Fibroblast of upper back skin (primary cell): ENCODE measurements at places on chromosomes 2 and 18.
A peak's percentile ranks its signal among the peaks of the same experiment; 100 is the strongest.

DNA sequence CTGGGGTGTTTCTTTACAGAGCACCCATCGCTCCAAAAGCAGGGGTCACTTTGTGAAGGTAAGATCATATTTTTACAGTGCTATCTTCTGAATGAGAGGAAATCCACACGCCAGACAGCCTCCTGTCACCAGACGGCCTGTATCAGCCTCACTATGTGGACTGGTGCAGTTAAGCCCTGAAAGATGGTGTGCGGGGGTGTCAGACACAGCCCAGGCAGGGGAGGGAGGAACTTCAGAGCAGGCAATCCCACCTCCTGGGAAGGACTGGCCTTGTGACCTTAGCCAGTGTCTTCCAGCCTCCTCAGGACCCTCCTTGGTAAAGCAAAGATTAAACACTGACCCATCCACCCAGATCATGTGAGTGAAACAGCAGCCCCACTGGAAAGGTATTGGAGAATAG lies 249.4 kb upstream of the CTAGE1 start:
- no peak for DNase-seq

GRCh38 chr2:64273524-64274398 lies 129.5 kb upstream of the PELI1 start:
- DNase-seq = peak; percentile 93

GRCh38 chr2:171723716-171724683 lies 36.7 kb downstream of the DYNC1I2 start:
- DNase-seq = peak; percentile 39

- no peak for DNase-seq
Observed at GRCh38 chr18:59044855-59045254, 94.8 kb upstream of the SEC11C start.

DNA sequence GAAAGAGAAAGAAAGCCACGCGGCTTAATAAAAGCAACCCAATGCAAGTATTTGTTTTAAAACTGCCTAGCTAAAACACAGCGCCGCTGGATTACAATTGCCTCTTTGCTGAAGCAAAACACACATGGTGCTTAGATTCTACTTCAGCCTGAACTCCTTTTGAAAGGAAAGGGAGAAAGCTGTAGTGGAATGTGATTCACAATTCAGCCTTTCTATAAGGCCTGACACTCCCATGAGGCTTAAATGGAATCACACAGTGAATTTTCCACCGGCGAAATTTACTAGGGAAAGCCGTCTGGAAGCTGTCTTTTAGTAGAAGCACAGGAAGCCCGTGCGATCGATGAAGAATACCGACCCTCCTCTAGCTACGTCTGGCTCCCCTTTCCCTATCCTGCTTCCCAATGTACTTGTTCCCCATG lies 348.0 kb downstream of the DLGAP1 start:
- DNase-seq = no peak

- DNase-seq = no peak
Observed at GRCh38 chr2:144217853-144218633, 301.9 kb downstream of the ZEB2 start.

GRCh38 chr18:9751371-9752031 lies 43.4 kb downstream of the RAB31 start:
- peak; percentile 30 for DNase-seq

DNA sequence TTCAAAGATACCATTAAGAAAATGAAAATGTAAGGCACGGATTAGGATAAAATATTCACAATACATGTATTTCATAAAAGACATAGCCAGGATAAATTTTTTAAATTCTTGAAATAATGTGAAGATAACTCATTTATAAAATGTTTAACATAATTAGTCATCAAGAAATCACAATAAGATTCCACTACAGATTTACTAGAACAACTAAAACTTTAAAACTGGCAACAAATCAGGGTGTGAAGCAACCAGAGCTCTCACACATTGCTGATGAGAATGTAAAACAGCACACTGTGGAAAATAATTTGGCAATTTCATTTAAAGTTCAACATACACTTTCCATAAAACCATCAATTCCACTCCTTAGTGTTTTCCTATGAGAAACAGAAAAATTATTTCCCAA lies 89.6 kb upstream of the UBE2E3 start:
- DNase-seq = peak; percentile 30

DNA sequence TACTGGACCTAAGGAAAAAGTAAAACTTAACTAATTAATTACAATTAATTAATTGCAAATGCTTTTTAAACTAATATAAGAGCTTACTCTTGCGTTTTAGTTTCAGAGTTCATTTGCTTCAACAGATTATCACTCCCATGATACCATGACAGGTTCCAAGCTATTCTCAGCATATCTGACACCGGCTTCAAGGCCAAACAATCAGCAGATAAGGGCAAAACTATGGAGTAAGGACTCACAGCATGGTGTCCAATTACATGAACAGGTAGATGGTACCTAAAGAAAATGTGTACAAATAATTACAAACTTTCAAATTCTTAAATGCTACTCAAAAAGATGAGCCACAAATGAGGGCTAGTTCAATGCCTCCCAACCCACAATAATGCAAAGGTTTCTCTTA lies 77.2 kb downstream of the RTTN start:
- DNase-seq = no peak

DNA sequence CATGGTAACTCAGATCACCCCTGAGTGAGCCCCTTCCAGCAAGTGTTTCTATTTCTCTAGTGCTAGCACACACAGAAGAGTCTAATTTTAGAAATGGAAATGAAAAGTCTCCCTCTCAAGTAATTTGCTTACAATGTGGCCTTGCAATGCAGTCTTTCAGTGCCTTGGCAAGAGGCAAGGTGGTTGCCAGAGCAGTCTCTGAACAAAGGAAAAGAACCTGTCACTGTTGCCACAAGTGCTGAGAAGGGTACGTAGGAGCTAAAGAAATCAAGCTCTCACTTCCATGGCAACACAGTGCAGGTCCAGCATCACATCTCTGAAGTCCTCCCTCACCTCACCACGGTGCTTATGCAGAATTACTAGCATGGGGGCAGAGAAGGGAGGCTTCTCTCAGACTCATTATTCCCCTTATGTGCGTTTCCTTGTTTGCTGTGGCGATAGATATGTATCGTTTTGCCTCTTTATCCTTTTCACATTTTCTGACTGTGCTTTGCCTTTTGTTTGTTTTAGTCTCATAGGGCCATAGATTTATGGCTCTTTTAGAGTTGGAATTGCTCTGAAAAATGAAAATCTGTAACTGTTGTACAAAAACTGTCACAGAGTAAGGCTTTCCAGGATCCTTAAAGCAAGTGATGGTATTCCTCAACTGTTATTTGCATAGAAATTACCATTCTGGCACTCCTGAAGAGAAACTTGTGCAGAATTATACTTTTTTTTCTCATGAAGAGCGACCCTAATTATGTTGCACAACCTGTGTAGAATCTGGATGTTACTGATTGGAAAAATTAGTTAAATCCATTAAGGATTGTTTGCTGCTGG lies 164.8 kb downstream of the CCDC85A start:
- DNase-seq = no peak

DNA sequence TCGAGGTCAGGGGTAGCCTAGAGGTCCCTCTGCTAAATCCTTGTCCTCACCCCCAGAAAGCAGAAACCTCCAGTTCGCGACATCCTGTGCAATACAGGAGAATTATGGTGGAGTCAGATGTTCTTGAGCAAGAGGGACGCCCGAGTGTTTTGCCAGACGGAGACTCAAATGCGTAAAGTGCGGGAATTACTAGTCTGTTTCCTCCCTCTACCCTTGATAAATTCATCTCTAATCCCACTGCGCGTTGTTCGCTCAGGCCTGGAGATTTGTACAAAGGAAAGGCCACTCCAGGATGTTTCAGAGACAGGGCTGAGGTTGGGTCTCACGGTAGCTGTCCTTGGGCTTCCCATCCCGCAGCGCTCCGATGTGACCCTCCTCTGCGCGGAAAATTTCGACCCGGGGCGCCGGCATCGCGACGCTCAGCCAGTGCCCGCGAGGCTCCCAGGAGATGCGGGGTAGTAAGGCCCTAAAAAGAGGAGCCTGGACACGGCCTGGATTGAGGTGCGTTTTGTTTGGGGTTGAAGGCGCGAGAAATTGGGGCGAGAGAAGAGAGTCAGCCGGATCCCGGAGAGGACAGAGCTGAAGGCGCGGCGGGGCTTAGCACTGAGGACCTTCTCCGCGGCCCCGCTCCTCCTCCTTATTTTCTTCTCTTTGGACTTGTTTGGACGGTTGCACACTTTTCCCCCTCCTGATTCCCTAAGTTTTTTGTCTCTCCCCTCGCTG lies 2.6 kb upstream of the NEUROD1 start:
- DNase-seq = no peak

DNA sequence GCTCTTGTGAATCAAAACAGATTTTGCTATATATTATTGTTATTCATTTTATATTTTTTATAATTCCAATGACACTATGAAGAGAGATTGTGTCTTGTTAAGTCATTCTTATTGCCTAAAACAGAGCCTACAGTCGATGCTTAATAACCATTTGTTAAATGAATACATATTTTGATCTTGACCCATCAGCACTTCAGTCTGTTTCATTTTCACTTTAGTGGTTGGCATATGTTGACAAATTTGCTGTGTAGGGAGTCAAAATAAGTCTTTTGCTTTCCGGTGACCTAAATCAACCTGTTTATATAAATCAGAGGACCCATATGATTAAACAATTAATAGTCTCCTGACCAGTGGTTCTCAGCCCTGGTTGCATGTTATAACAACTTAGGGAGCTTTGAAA lies 97.1 kb downstream of the TXNL1 start:
- no peak for DNase-seq

GRCh38 chr2:38065502-38066135 lies 10.3 kb downstream of the CYP1B1 start:
- no peak for DNase-seq

DNA sequence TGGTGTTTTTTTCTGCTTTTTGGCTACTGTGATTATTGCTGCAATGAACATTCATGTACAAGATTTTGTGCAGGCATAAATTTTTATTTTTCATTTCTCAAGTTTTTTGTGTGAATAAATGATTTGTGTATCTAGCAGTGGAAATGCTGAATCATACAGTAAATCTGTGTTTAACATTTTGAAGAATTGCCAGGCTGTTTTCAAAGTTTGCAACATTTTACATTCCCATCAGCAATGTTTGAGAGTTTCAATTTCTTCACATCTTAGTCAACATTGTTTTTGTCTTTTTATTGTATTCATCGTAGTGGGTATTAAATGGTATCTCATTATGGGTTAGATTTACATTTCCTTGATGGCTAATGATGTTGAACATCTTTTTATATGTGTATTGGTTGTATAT lies 98.8 kb upstream of the RBMS1 start:
- DNase-seq = no peak

DNA sequence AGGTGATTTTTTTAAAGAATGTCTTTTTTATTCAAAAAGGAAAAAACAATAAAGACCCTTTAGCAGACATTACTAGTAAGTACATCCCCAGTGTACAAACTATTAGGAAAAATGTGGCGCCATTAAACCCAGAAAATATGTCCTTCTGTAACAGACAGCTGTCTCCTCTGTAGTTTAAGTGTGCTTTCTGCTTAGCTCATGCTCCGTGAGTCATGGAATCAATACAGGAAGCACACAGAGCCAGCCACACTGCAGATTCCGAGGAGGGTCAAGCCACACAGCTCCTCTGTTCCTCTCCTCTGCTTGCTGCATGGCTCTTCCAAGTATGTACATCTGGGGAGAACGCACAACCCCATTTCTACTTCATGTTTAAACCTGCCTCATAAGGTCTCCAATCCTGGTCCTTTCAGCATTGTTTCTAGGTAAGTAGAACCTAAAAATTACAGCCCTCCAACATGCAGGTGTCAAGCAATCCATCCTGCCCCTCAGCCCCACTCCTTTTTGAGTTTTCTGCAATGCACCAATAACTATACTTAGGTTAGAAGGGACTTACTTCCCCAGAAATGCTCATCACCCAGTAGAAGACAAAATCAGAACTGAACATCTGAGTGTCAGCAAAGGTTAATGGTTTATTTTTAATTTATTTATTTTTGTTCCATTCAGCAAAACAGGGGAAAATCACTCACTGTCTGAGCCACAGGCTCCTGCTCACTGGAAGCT lies 37.5 kb downstream of the ACVR1 start:
- peak; percentile 85 for DNase-seq

GRCh38 chr2:44120428-44120827 lies 48.2 kb upstream of the PPM1B start:
- DNase-seq = peak; percentile 89

DNA sequence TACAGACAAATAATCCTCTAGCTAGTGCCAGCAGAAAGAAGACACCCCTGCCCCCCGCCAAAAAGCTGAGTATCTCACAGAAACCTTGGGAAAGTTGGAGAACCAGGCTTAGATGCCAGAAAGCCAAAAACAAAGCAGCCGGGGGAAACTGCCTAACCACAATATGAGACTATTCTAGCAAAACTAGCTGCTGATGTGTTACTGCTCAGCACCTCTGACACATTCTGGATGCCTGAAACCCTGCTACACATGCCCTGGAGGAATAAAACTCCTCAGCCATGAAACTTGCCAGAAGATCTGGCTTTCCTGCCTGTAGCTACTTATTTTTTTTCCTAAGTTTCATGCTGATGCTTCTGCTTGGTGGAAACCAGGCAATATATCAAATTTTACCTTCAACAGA lies 122.7 kb upstream of the GCFC2 start:
- no peak for DNase-seq

GRCh38 chr18:61475931-61476330 lies 142.7 kb downstream of the CDH20 start:
- DNase-seq = peak; percentile 4

DNA sequence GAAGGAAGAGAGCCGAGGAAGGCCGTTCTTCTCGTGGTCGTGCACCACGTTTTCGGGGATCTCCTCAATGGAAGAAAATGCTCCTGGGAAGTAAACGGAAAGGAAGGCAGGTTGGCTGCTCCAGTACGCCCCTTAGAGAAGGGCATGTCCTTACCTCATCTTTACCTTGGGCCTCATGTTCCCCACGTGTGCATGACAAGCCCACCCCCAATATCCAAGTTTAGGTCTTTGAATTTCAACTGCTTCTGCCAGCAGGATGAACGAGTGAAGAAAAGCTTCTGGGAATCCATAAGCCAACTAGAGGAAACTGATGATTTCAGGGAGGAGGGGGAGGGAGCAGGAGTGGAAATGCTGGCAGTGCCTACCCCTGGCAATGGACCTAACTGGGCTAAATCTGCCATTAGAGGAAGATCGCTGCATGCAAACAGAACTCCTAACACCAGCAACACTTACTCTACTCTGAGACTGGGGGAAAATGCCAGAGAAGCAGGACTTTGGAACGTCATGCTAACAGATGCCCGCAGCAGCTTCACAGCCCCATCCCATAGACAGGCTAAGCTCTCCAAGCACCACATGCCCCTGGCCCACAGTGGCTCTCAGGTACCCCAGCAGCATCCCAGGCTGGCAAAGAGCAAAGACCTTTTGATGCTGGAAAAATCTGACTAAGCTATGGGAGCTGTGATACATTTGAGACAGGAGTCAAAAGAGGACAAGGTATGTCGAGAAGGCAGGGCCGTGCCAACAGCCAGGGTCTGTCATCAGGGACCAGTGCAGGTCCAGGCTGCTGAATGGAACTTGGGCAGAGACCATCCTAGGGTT lies 21.7 kb downstream of the CHST10 start:
- no peak for DNase-seq

GRCh38 chr2:31933066-31933465 lies 77.7 kb downstream of the MEMO1 start:
- DNase-seq = no peak
